ENCODE measurements at places on chromosomes 2 and 18.

- DNase-seq, result no peak
Measured at GRCh38 chr18:44453505-44453904, 227.2 kb upstream of the SETBP1 start.

- no peak for DNase-seq
Measured at GRCh38 chr2:4077017-4077416, 373.6 kb downstream of the DCDC2C start.

DNA sequence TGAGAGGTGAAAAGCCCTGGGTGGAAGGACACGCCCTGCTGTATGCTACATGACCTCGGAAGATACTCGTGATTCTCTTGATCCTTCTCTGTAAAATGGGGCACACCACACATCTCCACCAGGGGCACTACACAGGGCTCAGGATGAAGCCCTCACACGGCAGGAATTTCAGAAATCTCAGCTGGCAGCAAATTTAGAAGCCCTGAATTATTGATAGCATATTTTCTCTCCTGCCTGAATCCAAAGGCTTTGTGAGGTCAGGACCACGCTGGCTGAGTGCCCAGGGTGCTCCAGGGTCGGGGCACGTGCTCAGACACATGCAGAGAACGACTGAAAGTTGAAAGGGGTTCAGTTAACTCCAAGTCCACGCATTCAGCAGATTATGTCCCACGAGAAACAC is 42.1 kb upstream of the GALR1 start:
- peak; percentile 38 for DNase-seq

DNA sequence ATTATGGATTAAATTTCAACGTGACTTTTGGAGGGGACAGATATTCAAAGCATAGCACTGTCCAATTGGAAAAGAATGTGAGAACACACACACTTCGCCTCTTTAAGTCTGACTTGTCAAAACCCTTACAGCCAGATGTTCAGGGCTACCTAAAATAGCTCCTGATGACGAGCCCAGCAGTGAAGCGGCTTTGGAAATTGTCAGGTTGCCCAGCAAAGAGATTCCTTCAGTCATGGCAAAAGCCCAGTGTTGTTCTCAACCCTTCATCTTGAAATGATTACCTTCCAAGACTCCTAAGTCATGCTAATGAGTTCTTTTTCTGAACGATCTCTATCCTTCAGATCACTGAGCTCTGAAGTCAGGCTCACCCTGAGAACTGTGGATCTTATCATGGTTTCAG is 436.6 kb downstream of the LRATD1 start:
- DNase-seq, result no peak

DNA sequence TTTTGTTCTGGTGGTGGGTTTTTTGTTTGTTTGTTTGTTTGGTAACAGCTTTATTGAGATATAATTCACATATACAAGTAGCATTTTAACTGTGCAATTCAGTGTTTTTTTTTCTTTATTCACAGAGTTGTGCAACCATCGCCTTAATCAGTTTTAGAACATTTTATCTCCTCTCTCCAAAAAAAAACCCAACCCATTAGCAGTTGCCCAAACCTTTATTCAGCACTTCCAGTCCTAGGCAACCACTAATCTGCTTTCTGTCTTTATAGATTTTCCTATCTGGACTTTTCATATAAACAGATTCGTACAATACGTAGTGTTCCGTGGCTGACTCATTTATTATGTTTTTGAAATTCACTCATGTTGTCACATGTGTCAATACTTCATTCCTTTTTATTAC is 38.7 kb downstream of the CCDC138 start:
- DNase-seq, result no peak

DNA sequence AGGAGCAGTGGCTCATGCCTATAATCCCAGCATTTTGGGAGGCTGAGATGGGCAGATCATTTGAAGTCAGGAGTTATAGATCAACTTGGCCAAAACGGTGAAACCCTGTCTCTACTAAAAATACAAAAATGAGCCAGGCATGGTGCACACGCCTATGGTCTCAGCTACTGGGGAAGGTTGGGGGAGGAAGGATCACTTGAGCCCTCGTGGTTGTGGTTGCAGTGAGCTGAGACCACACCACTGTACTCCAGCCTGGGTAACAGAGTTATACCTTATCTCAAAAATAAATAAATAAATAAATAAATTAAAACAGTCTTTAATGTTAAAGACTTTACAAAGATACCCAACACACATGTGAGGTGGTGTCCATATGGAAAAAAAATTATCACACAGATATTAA is 134.0 kb downstream of the C2orf74 start:
- no peak for DNase-seq

- DNase-seq, result no peak
Measured at GRCh38 chr2:222747526-222748160, 76.2 kb downstream of the MOGAT1 start.

DNA sequence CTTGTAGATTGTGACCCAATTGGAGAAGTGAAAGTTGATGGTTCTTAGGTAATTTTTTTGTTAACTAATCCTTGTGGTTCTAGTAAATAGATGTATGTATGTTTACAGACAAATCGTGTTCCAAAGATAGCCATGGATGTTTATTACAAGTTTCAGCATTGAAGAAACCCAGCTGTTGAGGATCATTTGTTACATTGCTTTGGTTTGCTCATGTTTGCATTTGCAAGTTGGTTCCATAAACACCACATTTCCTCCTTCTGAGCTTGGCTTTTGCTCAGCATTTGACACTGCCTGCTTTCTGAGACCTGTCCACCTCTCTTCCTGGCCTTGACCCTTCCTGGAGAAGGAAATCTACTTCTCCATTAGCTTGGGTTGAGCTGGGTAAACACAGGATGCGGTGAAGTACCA is 1.8 kb upstream of the CCDC68 start:
- no peak for DNase-seq

- no peak for DNase-seq
Measured at GRCh38 chr2:26542676-26543505, 65.0 kb upstream of the OTOF start.

DNA sequence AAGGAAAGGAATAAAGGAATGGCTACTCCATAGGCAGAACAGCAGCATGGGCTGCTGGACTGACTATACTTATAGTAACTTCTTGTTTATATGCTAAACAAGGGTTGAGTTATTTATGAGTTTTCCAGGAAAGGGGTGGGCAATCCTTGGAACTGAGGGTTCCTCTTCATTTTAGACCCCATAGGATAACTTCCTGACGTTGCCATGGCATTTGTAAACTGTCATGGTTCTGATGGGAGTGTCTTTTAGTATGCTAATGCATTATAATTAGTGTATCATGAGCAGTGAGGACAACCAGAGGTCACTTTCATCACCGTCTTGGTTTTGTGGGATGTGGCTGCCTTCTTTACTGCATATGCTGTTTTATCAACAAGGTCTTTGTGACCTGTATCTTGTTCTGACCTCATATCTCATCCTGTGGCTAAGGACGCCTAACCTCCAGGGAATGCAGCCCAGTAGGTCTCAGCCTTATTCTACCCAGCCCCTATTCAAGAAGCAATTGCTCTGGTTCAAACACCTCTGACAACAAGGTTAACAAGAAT is 98.6 kb upstream of the CABLES1 start:
- no peak for DNase-seq

- DNase-seq, result no peak
Measured at GRCh38 chr2:207502577-207503198, 27.1 kb upstream of the CREB1 start.

GRCh38 chr2:205929246-205929942 is 156.6 kb downstream of the INO80D start:
- no peak for DNase-seq

GRCh38 chr2:113202305-113203216 is 28.8 kb downstream of the PSD4 start:
- DNase-seq, result peak; percentile 24

DNA sequence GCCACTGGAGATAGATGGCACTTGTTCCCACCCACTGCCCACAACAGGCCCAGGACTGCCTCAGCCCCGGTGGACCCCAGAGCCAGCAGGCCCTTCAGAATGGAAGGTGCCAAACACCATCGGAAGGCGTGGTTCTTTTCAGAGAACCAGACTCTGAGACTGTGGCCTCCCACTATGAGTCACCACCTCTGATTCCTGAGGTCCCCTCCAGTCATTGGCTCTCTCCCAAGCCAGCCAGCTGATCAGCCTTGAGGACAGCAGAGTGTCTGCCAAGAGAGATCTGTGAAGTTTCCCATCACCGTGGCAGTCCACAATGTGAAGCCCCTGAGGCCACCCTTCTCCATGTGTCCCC is 10.4 kb upstream of the MAP3K2 start:
- peak; percentile 79 for DNase-seq

- no peak for DNase-seq
Measured at GRCh38 chr2:169877398-169877797, 50.1 kb downstream of the UBR3 start.

DNA sequence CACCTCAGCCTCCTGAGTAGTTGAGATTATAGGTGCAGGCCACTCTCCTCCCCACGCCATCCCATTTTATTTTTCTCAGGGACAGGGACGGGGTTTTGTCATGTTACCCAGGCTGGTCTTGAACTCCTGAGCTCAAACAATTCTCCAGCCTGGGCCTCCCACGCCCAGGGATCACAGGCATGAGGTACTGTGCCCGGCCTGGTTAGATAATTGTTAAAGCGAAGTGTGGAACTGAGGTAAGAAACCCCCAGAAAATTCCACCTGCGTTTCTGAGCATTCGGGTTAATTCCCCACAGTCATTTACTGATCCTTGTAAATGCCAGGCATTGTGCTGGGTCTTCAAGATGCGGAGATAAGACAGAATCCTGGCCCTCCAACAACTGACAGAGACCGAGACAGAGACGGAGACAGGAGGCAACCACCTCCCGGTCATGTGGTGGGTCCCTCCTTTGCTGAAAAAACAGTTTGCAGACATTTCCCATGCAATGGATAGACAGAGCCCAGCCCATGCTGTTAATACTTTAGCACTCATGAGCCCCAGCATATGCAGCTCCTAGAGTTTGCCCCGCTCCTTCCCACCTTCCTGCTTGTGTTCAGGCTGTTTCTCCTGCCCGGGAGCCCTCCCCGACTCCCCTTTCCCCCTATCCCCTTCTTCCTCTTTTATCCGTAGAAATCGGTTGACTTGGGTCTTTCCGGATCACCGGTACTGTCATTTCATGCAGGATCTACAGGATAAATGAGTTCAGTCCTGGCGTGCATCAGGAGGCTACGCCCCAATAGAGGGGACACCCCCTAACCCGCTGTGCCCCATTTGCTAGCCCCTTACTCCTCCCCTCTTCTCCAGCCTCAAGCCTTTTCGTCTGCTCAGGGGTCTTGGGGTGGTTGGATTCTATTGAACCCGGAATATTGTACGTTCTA is 1.6 kb upstream of the RHOB start:
- DNase-seq, result no peak

GRCh38 chr2:28751956-28752630 is 463 bp downstream of the PPP1CB start:
- DNase-seq, result peak; percentile 72

DNA sequence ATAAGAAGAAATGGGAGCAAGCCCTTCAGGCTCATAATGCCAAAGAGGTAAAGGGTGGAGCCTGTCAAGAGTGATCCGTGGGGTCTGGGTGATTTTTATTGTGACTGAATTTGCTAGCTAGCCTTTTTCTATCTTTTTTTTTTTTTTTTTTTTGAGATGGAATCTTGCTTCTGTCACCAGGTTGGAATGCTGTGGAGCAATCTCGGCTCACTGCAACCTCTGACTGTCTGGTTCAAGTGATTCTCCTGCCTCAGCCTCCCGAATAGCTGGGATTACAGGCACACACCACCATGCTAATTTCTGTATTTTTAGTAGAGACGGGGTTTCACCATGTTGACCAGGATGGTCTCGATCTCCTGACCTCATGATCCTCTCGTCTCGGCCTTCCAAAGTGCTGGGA is 29.1 kb downstream of the DRC1 start:
- no peak for DNase-seq

- no peak for DNase-seq
Measured at GRCh38 chr2:207135801-207136457, 29.8 kb downstream of the KLF7 start.

GRCh38 chr2:18830962-18831361 is 241.6 kb upstream of the NT5C1B start:
- no peak for DNase-seq

GRCh38 chr2:21356086-21356856 is 232.5 kb downstream of the TDRD15 start:
- no peak for DNase-seq

- DNase-seq, result no peak
Measured at GRCh38 chr2:121237336-121237979, 47.5 kb downstream of the TFCP2L1 start.

- no peak for DNase-seq
Measured at GRCh38 chr2:96330407-96330806, 5.2 kb upstream of the NCAPH start.

GRCh38 chr2:101617188-101617587 is 80.3 kb upstream of the MAP4K4 start:
- no peak for DNase-seq

DNA sequence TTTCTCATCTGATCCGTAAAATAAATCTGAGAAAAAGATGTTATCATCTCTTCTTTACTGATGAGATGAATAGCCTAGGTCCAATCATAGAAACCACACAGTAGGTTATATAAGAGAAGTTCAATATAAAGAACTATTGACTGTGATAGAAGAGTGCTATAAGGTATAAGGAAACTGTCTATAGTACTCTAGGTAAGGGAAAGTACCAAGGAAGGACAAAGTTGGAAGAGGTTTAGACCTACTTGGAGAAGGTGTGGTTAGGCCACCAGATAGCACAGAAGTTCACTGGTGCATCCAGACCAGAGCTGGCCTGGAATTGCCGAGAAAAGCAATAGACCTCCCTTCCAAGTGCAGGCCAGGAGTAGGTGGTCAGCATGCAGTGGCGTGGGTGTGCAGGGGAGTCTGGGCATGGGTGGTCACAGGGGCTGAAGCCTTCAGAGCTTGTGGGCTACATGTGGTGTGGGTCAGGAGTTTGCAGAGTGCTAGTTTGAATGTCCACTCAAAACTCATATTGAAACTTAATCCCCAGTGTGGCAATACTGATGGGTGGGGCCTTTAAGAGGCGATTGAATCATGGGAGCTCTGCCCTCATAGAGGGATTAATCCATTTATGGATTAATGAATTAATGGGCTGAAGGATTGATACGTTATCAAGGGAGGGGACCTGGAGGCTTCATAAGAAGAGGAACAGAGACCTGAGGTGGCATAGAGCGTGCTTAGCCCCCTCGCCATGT is 86.3 kb downstream of the ALPK2 start:
- no peak for DNase-seq

DNA sequence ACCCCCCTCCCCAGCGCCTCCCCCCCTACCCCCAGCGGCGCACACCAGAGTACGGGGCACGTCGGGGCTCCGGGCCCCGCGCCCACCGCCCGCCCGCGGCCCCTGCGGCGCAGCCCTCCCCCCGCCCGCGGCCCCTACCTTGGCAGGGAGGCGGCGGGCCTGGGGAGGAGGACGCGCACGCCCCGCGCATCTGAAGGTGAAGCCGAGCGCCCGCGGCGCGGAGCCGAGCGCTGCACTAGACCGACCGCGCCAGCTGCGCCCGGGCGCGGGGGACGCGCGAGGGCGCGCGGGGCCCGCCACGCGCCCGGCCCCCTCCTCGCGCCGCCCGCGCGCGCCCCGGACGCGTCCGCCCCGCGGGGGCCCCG is at the start of gene ZNF516:
TSS of gene ZNF516 (minus strand) at position 237 of the 365 bp plus-strand sequence. CDS start 52,188 bp downstream, outside the sequence.
- no peak for DNase-seq

- DNase-seq, result peak; percentile 90
Measured at GRCh38 chr2:237512774-237513466, 25.9 kb downstream of the MLPH start.

Data from head of caudate nucleus (tissue), 42 donors.